Femur (tissue), 1 donor: ENCODE measurements at places on chromosomes 13 and 19.

- peak; percentile 86 for DNase-seq
Observed at GRCh38 chr13:27953676-27954405, 15.3 kb downstream of the CDX2 start.

DNA sequence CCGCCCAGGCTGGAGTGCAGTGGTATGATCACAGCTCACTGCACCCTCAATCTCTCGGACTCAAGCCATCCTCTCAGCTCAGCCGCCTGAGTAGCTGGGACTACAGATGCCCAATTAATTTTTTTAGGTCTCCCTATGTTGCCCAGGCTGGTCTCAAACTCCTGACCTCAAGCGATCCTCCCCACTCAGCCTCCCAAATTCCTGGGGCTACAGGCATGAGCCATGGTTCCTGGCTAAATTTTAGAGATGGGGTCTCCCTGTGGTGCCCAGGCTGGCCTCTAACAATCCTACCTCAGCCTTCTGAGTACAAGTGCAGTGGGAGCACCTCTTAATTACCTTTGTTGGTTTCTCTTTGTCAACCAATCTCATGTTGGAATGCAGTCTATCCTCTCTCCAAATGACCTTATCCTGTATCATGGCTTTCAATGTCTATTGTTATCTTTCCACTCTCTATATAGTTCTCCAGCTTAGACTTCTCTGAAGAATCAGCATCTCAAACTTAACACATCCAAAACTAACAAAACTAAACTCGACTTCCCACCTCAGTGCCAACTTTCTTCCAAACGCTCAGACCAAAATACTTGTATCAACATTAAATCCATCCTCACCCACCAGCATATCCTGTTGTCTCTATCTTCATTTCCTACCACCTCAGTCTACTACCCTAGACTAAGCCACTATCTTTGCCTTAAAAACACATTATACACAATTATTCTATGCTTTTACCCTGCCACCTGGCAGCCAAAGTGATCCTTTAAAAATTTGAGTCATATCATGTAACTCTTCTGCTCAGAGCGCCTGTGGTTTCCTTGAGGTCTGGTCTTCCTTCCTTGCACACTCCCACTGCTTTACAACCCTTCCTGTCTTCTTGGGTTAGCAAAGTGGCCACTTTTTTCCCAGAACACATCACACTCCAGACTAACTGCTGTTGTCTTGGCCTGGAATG, 6.7 kb downstream of the TPT1 start:
- DNase-seq: peak; percentile 46

GRCh38 chr19:46206176-46206575, 23.4 kb upstream of the IGFL1 start:
- peak; percentile 41 for DNase-seq

DNA sequence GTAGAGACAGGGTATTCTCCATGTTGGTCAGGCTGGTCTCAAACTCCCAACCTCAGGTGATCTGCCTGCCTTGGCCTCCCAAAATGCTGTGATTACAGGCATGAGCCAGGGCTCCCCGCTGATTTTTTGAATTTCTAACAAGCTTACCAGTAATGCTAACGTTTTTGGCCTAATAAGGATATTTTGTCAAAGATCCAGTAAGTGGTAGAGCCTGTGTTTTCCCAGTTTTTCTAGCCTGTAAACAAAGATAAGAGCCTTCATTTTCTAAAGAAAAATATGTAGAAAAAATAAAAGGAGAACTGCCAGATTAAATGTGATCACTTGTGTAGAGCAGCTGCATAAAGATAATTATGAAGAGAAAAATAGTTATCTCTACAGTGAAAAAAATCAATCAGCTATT, 37.7 kb downstream of the ZNF93 start:
- DNase-seq: no peak

- no peak for DNase-seq
Observed at GRCh38 chr19:5166262-5166661, 174.3 kb downstream of the PTPRS start.

GRCh38 chr13:81872581-81872980, 1531.7 kb upstream of the SPRY2 start:
- DNase-seq: no peak

DNA sequence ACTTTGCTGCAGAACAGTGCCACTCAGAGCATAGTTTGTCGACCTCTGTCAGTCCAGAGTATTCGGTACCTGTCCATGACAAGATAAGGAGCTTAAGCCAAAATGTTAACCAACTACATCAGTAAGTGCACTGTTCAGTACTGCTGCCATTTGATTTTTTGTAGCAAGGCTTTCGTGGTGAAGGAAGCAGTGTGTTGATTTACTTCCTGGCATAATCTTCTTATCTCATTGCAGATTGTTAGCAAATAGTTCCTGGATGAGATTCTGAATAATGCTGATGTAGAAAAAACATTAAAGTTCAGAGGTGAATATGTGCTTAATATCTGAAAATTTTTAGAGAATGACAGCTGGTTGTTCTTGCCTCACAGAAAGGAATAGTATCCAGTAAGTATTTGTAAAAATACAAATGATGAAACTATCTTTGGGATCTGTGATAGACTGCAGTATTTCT, 85.7 kb downstream of the LRRC63 start:
- no peak for DNase-seq

GRCh38 chr19:57817976-57818375, 3.3 kb upstream of the ZNF552 start:
- no peak for DNase-seq

GRCh38 chr19:38055010-38055409, 148.0 kb downstream of the SIPA1L3 start:
- DNase-seq: no peak

GRCh38 chr19:58007285-58007684, 4.7 kb upstream of the ZNF606 start:
- no peak for DNase-seq

DNA sequence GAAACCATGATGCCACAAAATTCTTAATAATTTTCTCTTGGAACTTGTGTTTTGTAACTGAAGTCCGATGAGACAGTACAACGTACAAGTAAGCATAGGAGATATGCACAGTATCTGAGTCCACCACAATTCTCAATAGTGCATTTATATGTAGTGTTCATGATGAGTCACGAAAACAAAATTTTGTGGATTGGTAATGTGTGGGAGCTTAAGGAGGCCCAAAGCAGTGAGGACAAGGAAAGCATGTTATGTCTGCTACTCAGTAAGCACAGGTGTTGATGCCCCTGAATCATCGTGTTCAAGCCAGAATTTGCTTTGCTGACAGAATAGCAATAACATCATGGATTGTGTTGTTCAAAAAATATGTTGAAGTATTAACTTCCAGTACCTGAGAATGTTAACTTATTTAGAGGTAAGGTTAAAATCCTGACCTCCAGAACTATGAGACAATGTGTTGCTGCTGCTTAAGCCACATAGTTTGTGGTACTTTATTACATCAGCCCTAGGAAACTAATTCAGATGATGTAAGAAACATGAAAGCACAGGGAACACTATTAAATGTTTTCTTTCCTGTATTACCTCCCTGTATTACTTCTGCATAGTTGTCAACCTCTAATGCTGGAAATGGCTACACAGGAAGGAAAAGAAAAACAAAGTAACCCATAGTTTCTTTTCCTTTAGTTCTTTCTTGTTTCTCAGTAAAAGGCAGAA, 201.3 kb downstream of the SLITRK6 start:
- DNase-seq: no peak

GRCh38 chr19:3149526-3150505, 14.0 kb downstream of the GNA15 start:
- DNase-seq: no peak

DNA sequence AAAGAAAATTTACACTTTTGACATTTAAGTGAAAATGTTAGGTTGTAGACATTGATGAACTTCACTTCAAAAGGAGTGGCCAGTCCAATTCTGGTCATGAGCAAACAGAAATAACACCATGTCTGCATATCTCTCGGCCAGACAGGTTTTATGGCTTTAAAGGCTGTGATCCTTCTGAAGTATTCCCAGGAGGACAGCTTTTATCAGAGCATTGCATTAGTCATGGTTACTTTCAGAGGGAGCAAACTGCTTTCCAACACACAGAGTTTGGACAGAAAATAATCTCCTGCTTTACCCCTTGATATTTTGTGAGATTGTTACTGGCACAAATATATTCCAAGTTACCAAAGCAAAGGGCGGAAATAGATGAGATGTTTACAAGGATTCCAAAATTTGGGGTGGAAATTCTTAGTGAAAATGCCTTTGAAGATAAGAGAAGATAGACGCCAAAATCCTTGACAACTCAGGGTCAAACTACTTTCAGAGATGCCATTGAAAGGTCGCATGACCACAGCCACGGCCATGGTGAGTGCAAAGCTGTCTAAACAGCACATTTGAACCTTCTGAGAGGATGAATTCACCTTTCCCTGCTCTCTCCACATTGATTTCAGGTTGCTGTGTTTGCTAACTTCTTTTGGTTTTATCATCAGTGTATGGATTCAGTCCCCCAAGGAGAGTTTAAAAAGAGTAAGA, 584.5 kb upstream of the SGCG start:
- no peak for DNase-seq

GRCh38 chr13:43127827-43128226, 104.4 kb downstream of the DNAJC15 start:
- DNase-seq: peak; percentile 53

GRCh38 chr19:1125601-1126467, 22.0 kb downstream of the GPX4 start:
- DNase-seq: no peak

DNA sequence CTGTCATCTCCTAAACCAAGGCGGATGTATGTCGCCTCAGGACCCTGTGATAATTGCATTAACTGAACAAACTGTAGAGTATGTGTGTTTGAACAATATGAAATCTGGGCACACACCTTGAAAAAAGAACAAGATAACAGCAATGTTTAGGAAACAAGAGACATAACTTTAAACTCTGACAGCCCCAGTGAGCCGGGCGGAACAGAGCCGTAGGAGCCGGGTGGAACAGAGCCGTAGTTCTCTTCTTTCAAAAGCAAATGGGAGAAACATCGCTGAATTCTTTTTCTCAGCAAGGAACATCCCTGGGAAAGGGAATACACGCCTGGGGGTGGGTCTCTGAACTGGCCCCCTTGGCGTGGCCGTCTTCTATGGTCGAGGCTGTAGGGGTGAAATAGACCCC, 31.8 kb upstream of the ZNF675 start:
- DNase-seq: no peak

GRCh38 chr13:95121516-95121915, 179.7 kb downstream of the ABCC4 start:
- DNase-seq: no peak

GRCh38 chr13:76380446-76381065, 505.6 kb downstream of the KCTD12 start:
- peak; percentile 21 for DNase-seq

- DNase-seq: no peak
Observed at GRCh38 chr13:110105136-110105535, 201.8 kb downstream of the COL4A1 start.

- no peak for DNase-seq
Observed at GRCh38 chr19:53388168-53388567, 6.8 kb upstream of the ZNF765 start.

DNA sequence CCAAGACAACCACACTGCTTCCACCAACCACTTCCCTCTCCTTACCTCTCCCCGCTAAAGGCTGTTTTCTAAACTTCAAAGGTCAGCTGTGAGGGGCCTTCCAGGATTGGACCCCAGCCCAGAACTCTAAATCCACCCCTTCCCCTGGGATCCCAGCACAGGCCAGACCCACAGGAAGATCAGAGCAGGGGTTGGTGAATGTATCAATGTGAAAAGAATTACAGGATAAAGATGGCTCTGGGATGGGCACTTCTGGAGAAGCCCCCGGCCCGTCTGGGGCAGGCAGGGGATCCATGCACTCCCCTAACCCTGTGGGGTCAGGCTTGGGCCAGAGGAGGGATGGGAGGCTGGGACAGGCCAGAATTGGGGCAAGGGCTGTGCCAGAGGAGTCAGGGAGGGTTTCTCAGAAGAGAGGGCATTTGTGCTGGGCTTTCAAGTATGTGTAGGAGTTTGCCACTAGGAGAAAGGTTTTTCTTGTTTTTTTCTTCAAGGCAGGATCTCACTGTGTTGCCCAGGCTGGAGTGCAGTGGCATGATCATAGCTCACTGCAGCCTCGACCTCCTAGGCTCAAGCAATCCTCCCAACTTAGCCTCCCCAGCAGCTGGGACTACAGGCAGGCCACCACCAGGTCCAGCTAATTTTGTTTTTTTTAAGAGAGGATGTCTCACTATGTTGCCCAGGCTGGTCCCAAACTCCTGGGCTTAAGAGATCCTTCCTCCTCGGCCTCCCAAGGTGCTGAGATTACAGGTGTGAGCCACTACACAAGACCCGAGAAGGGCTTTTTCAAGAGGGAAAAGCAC, 1.0 kb upstream of the MEF2B start:
- DNase-seq: no peak

DNA sequence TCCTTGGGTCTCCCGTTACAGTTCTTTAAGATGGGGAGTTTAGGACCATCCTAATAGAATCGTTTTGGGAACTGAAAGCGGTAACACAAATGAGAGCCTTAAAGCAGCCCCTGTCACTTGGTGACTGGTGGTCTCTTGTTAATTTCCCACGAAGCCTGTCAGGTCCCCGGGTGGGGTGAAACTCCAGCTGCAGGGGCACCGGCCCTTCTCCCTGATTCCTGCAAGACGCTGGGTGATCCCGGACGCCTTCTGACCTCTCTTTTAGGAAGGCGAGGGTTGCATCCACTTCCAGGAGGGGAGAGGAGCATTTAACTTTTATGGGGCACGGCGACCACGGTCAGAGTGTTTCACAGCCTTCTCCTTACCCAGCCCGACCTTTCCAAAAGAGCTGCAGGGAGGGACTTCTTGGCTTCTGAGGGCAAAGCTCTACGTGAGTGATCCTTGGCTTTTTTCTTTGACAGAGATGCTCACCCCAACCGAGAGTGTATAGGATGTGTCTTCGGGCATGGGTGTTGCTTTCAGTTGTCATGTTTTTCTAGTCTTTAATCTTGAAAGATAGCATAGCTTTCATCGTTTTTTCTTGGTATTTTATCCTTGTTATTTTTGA, 688 bp downstream of the ZNF225 start:
- peak; percentile 40 for DNase-seq

- DNase-seq: peak; percentile 99
Observed at GRCh38 chr19:48637449-48637947, 319 bp upstream of the DBP start.

- no peak for DNase-seq
Observed at GRCh38 chr19:18966307-18966706, 25.3 kb upstream of the HOMER3 start.

DNA sequence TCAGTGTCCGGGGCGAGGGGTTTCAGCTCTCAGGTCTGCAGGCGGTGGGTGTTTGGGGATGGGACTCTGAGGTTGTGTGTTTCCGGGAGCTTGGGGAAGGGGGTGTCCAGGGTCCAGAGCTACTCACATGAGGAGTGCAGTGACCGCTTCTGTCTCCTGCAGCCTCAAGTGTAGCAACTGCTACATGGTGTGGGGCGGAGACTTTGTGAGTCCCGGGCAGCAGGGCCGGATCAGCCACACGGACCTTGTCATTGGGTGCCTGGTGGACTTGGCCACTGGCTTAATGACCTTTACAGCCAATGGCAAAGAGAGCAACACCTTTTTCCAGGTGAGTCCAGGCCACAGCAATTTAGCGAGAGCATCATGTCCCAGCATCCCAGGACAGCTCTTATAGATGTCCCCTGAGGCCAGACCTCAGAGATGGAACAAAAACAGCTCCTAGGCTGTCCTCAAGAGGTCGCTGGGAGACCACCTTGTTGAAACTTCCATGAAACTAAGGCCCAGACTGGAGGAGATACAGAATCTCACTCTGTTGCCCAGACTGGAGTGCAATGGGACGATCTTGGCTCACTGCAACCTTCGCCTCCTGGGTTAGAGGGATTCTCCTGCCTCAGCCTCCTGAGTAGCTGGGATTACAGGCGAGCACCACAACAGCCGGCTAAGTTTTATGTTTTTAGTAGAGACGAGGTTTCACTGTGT, 44.9 kb downstream of the RYR1 start:
- no peak for DNase-seq

GRCh38 chr13:25468325-25469168, 96.8 kb downstream of the ATP8A2 start:
- DNase-seq: peak; percentile 49
